Stimulated activated CD8-positive, alpha-beta memory T cell treated with anti-CD3 and anti-CD28 coated beads, Interleukin-15, amount 100 ng/mL, for 24 hours (primary cell): ENCODE measurements at places on chromosomes 11 and 22.

DNA sequence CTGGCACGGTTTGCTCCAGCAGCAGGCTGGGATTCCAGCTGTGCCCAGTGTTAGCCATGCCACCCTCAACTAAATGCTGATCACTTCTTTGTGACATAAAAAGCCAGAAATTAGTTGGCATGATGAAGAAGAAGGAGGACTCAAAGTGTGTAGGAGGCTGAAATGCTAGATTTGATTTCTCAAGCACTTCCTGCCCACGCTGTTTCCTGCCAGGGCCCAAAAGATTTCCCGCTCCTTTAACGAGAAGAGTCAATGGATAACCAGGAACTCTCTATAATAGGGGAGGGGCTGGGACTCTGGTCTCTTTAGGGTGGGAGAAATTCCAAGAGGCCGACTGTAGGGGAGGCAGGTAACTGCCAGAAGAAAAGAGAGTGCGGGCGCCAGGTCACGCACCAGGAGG, 26.4 kb downstream of the APOL3 start:
- DNase-seq = no peak

GRCh38 chr11:134915212-134915611, 503.2 kb upstream of the B3GAT1 start:
- DNase-seq = no peak

- DNase-seq = peak; percentile 45
These were observed 88.7 kb downstream of the TP53I11 start for GRCh38 chr11:44861849-44862557.

DNA sequence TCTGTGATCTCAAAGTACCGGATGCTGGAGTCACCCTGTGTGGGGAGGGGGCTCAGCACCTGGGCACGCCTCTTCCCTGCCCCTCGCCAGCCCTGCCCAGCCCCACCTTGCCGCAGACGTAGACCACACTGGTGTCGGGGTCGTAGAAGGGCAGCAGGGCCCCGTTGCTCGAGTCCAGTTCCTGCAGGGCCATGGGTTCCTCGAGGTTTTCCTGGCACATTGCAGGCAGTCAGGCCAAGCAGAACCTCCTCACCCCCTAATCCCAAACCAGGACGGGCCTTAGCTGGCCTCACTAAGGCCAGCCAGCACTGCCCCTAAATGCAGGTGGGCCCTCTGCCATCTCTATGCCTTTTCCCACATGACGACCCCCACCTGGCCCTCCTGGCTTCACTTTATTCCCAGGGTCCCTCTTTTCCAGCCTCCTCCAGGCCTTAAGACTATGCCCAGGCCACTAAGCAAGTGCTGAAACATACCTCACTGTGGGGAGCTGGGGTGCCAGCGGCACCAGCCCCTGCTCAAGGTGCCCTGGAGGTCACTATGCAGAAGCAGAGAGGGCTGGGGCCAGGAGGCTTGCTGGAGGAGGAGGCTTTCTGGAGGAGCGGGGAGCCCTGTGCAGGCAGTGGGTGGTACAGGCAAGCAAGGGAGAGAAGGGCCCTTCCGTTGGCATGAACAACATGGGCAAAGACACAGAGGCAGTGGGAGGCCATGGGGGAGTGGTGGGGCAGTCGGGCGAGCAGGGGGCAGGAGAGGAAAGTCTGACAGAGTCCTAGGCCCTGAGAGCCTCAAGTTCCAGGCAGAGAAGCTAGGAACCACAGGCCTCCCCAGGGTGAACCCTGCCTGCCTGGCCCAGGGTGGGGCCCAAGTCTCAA, 2.8 kb downstream of the CORO1B start:
- DNase-seq = no peak

DNA sequence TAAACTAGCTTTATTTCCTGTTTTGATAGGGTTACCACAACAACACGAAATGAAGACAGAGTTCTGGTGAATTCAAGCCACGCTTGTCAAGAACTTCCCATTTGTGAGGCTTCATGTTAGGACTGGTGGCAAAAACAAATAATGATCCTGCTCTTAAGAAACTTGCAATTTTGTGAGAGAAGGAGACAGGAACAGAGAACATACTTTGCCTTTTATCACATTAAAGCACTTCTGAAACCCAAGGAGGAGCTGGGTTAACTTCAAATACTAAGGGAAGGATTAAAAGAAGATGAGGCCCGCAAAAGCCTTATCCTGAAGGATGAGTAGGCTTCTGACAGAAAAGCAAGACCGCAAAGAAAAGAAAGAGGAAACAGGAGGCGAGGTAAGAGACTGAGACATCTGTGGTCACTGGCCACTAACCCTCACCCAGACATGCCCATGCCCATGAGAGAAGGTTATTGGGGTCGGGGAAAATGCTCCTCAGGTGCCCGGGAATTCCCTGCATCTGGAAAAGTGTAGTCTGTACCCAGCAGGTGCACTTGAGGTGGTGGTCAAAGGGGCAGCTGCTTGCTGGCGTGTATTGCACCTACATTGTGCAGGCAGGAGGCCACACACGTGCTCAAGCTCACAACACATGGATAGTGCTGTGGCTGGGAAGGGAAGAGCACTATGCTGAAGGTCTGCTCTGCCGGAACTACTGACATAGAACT, 50.5 kb downstream of the MAPK1 start:
- DNase-seq = no peak

- no peak for DNase-seq
These were observed 119.1 kb upstream of the MTNR1B start for GRCh38 chr11:92850296-92850826.

GRCh38 chr11:95279921-95280868, 49.2 kb upstream of the SESN3 start:
- no peak for DNase-seq

- DNase-seq = no peak
These were observed 66.9 kb upstream of the TENM4 start for GRCh38 chr11:79507706-79508105.

DNA sequence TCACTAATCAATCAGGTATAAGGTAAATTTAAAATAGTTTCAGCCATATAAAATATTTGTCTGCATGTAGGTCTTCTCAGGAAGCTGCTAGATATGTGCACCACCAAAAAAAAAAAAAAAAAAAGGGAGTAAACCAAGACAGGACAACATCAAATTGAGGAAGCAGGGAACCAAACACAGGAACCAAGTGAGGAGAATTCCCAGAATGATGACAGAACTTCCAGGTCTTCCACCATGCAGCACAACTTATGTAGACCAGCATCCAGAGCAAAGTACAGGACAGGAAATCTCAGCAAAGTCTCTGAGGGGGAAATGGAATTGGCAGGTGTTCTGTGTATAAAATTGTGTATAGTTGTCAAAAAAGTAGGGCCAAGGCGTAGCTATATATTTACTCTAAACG, 101.2 kb upstream of the CTSC start:
- DNase-seq = no peak

DNA sequence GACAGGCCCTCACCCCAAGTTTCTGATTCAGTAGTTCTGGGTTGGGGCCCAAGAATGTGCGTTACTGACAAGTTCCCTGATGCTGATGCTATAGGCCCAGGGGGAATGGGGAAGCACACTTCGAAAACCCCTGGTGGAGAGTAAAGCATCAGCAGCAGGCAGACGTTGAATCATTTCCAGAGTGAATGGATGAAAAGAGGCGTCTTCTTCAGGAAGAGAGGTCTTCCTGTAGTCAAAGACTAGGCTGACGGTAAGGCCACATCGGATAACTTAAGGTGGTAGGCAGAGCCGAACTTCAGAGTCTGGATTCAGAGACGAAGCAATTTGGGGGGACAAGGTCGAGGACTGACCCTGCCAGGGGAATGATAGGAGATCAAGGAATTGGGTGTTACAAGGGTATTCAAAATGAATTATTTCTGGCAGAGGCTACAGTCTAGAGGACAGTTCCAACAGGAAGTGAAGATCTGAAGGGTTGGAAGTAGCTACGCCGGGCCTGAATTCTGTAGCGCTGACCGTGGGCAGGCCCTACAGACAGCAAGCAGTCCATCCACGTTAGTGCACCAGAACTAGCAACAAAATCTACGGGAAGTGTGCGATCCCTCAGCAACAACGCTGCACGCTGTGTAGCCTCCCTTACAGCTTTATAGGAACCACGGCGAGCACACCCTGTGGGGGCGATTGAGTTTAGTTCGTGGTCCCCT, 862 bp upstream of the CENATAC start:
- no peak for DNase-seq

DNA sequence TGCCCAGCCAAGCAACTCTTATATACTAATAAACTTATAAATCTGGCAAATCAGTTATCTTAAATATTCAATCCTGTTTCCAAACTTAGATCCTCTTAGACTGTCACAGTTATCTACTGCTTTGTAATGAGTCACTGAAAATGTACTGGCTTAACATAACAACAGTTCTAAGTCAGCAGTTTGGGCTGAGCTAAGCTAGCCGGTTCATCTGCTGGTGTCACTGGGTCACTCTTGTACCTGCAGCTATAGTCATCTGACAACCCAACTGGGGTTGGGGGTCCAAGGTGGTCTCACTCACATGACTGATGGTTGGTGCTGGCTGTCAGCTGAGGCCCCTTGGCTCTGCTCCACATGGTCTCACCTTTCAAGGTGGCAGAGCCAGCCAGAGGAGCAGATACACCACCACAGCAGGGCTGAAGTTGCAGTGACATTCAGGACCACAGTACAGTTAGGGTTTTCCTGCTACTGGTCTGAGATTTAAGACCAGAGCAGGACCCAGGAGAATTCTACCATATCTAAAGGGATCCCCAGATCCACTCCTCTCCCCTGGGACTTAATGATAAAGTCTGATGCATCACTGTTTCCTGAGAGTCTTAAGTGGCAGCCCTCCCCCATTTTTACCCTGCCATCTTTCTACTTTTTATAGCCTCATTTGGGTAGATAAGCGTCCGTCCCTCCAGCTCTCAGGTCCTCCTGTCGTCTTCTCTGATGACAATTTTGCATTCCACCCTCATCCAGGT, 7.9 kb upstream of the MACROD1 start:
- DNase-seq = no peak

DNA sequence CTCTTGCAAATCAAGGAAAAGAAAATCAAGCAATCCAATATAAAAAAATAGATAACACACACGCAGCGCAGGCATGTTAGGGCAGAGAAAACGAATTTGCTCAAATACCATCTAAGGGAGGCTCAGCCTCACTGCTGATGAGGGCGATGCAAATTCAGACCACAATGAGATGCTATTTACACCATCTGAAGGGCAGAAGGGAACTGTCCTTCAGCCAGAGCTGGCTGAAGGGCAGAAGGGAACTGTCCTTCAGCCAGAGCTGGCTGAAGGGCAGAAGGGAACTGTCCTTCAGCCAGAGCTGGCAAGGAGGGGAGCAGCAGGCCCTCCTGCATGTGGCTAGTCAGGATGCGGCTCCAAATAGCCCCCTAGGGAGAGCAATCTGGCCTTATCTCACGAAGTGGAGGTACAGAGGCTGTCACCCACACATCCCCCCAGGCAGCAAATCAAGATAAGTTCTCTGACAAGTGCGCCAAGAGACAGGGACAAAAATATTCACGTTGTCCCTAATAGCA, 7.6 kb upstream of the SLC39A13 start:
- no peak for DNase-seq

- DNase-seq = no peak
These were observed 180.7 kb upstream of the NCAM1 start for GRCh38 chr11:112780351-112781087.
